ENCODE measurements at places on chromosomes 13 and 19. TPM values are rescaled to one million over a fixed set of nuclear protein-coding genes. Genes with fewer than 3 reads are reported as not detected.

GRCh38 chr19:55044771-55045716, 7.0 kb upstream of the GP6 start:
- DNase-seq: no peak

DNA sequence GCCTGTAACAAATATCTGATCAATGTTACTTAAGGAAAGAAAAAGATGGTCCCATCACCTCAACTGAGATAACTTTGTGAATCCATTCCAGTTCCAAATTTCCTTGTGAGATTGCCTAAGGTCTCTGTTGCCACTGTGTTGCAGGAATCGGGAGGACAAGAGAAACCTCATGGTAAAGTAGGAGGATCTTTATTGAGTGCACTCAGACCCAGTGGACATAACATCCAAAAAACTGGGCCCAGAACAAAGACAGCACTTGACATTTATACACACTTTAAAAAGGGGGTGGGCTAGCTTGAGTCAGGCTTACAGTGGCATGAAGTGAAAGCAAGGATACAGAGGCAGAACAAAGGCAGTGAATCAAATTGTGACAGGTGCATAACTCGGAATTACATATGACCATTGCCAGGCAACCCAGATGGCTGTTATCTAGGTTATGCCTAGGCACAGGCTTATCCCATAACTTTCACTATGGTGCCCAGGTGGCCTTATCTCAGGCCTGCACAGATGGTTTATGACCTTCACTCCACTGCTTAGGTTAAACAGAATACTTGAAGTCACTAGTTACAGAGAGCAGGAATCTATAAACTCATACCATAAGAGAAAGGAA, 459.4 kb upstream of the PCDH20 start:
- no peak for DNase-seq

Gene DGKH
- 16.1 TPM for total RNA-seq

DNA sequence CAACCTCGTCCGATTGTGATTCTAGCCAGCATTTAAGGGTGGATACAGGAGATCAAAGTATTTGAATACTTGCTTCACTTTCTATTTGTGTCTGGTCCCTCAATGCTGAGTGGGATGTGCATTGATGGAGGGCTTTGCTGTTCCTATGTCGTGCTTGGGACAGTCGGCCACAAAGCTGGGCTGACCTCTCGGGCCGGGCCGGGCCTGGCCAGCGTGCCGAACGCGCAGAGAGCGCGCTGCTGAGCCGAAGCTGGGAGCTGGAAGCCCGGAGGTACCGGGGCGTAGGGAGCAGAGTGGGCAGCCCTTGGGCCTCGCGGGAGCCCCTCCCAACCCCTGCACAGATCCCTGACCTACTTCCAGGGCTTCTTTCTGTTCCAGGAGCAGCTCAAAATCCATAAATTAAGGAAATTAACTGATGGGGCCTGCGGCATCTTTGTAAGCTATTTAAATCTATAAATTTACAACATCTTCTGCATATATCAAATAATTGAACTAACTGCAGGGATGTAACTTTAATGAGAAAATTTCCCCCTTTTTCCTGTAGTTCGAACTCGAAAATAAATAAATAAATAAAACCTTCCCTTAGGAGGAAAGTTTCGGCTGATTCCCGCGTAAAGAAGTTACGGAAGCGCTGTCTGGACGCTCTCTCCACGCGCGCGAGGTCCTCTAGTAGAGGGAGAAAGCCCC, 1.8 kb upstream of the KCTD15 start:
- no peak for DNase-seq

Gene ZFP30
- 12.8 TPM for total RNA-seq

Gene ZNF730
- total RNA-seq: 27.9 TPM

- DNase-seq: peak; percentile 80
Observed at GRCh38 chr19:38852231-38853044, 2.7 kb upstream of the HNRNPL start.

DNA sequence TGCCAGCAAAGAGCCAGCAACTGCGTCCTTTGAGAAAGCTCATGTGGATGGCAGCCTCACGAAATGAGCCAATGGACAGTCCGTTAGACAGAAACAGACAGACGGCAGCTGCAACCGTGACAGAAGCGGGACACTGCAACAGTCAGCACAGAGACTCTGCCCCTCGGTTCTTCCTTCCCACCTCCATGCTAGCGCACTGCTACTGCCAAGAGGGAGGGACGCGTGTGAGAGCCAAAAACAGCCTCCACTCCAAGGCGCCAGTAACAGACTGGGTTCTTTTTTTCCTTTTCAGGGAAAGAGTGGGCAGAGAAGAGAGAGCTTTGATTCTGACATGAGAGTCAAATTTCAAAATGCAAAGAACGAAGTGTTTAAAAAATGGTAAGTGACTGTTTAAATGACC, 77.5 kb downstream of the SERP2 start:
- DNase-seq: no peak

Gene NHLRC3
- 35.4 TPM for total RNA-seq

GRCh38 chr13:27200413-27201070, 28.9 kb upstream of the USP12 start:
- no peak for DNase-seq

- DNase-seq: peak; percentile 24
Observed at GRCh38 chr13:40146063-40146462, 490.6 kb downstream of the COG6 start.

- no peak for DNase-seq
Observed at GRCh38 chr19:10195199-10195519, 406 bp upstream of the DNMT1 start.

GRCh38 chr19:49513746-49514118, 1.3 kb downstream of the FCGRT start:
- no peak for DNase-seq

GRCh38 chr13:110881839-110882627, 32.8 kb downstream of the ANKRD10 start:
- no peak for DNase-seq

All from OCI-LY7 (cell line).